ENCODE measurements at places on chromosomes 7 and 10.

GRCh38 chr7:127911968-127912511 lies 119.2 kb downstream of the LRRC4 start:
- DNase-seq, result no peak

DNA sequence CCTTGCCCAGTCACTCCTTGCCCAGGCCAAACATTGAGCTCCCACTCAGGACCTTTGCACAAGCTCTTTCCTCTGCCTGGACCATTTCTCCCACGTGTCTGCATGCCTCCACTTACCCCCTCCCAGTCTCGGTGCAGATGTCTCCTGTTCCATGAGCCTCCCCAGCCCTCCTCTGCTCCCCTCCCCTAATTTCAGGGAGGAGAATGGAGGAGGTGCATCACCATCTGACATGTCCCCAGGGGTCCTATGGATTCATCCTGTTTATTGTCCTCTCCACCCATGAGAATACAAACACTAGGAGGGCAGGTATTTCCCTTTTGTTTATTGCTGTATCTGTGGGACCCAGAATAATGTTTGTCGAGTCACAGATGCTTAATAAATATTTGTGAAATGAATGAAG lies 8.6 kb upstream of the GRID2IP start:
- no peak for DNase-seq

GRCh38 chr10:70810967-70811366 lies 4.8 kb upstream of the SGPL1 start:
- no peak for DNase-seq

DNA sequence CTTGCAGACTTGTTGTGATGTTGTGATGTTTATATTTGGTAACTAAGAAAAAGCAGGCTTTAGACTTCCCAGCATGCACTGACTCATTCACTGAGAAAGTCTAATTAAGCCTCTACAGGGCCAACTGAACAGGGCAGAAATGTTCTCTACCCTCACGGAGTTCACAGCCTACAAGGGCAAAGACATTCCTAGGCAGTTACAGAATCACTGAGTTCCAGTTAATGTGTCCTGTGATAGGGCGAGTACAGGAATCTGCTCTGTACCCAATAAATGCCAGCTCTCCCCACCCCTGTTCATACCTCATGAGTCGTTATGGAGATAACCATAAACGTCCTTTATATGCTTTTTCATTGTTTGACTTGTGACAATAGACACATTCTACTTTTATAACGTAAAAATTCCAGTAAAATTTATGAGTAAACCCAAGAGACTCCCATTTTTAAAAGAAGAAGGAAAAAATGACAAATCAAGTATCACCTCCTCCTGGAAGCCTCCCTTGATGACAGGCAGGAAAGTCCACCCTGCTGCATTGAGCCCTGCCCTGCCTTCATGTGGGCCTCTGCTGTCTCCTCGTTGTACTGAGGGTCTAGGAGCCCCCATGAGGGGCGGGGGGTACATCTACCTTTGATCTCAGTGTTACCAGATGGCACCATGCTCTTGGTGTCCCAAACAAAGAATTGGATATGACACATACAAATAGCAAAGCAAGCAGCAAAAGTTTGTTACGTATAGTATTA lies 14.3 kb downstream of the MUC12 start:
- no peak for DNase-seq

- no peak for DNase-seq
These were observed 282.5 kb downstream of the GALNT17 start for GRCh38 chr7:71414490-71414889.

DNA sequence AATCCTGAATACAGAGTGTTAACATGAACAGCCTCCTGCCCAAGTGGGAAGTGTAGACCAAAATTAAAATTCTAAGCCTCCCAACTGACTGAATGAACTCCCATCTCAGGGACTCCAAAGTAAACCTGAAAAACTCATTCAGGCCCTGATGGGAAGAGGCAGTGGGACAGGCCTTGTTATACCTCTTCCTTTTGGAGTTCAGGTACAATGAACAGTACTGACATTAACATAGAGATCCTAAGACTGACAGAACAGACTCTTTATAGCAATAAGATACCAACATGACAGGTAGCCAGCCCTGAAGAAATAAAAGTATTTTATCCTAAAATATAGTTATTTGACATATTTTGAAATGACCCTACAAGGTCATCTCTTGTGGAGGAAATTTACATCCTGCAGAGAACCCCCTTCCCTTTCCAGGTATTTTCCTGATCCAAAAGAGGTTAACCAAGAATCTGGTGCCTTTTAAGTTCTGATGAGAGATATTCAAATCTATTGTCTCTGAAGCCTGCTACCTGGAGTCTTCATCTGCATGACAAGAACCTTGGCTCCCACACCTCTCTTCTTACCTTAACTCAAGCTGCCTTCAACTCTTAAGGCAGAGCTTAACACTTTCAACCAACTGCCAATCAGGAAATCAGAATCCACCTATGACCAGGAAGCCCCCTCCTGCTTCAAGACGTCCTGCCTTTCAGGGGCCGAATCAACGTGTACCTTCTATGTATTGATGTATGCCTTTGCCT lies 103.3 kb upstream of the PFKP start:
- DNase-seq, result no peak

GRCh38 chr10:79563426-79563825 lies 3.2 kb upstream of the SFTPA2 start:
- DNase-seq, result no peak

GRCh38 chr10:98357194-98357822 lies 57.7 kb downstream of the PYROXD2 start:
- DNase-seq, result no peak

- DNase-seq, result no peak
These were observed 49.4 kb downstream of the GTF2IRD1 start for GRCh38 chr7:74503061-74503460.

GRCh38 chr10:14775656-14776055 lies 959 bp upstream of the FAM107B start:
- DNase-seq, result no peak

DNA sequence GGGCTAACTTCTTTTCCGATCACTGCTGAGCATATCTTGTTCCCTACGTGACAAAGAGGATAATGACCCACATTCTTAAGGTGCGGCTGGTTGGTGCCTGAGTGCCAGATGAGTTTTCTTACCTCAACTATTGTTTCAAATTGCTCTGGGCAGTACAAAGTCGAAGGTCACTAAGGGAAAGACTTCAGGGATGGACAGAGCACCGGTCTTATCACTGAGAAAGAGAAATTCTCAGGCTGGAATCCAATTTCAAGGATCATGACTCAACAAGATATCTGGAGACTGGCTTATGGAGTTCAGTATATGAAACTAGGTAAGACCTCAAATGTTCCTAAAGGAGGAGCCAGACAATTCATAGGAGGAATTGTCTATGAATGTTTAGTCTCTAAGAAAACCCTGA lies 780.3 kb downstream of the SUGCT start:
- DNase-seq, result no peak

- no peak for DNase-seq
These were observed 138.7 kb upstream of the PRR15 start for GRCh38 chr7:29424984-29425309.

DNA sequence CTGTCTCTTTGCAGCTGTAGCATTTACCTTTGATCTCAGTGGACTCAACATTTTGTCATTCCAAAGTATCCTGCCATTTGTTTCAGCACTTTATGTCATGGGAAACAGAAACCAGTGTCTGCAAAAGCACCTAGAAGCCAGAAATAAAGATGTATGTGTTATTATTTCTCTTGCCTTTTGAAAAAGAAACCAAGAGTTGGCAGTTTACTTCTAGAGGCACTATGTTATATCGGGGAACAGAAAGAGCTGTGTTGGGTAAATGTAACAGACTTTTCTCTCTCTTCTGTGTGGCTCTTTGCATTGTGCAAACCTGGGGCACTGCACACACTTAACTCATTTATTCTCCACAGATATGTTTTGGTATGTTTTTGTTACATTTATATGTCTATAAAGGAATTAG lies 36.7 kb downstream of the ZNF138 start:
- DNase-seq, result no peak

DNA sequence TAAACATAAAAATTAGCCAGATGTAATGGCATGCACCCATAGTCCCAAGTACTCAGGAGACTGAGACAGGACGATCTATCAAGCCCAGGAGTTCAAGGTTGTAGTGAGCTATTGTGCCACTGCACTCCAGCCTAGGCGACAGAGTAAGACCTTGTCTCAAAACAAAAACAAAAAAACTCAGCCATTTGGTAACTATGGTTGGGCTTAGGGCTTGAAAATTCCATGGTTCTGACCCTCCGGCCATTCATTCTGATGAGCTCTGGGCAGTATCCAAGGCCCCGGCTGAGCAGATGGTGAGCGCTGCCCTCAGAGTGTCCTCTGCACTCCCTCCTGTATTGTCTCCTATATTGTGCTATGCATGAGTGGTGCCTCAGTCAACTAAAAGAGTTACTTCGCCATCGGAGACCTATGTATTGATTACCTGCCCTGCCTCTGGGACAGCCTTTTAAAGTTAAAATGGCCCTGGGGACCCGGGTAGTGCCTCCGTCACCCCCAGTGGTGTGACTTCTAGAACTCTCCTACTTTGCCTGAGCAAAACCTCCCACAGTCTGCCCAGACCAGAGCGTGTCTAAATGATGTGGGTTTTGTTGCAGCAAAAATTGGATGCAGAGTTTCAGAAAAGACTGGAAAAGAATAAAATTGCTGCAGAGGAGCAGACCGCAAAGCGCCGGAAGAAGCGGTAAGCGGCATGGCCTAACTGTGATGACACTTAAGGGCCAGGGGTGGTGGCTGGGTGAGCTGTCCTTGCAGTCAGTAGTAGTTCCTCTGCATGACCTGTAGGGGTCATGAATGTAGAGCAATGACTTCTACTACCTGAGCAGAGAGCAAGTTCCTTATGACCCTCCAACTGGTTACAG lies 8.1 kb downstream of the PRKRIP1 start:
- DNase-seq, result no peak

DNA sequence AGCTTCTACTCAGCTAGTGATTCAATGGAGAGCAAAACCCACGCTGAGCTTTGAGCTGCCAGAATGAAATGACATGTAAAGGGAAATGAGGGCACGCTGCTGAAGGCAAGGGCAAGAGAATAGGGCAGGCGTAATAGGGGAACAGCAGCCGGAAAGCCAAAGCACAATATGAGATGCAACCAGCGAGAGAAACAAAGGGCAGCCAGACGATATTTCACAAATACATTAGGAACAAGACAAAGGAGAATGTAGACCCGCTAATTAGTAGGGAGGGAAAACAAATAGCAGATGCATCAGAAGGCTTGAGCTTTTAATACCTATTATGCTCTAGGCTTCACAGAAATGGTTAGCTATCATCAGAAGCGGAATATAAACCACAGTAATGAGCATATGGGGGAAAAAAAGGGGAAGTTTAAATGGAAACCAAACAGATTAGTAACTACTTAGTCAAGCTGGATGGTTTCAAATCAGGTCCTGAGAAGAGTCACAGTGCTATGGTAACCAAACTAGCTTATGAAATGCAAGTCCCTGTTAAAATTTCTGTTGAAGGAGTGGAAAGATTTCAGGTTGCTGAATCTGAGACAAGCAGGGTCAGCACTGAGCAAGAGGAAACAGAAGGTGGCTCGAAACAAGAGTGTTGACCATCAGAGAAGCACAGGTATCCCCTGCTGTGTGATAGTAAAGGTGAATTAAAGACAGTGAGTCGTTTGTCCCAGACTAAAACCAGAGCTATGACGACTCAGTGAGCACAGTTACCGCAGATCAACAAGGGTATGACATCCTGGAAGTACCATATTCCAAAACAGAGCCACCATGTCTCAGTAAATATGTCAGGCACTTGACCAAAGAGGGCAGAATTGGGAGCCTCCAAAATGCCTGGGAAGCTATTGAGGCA lies 496.9 kb upstream of the CELF2 start:
- no peak for DNase-seq

DNA sequence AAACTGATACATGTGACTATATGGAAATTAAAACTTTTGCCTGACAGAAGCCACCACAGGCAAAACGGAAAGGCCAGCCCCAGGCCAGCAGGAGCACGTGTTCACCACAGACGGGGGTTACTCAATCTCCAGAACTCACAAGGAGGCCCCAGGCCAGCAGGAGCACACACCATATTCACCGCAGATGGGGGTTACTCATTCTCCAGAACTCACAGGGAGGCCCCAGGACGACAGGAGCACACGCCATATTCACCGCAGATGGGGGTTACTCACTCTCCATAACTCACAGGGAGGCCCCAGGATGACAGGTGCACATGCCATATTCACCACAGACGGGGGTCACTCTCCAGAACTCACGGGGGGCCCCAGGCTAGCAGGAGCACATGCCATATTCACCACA lies 61.5 kb downstream of the NKX6-2 start:
- DNase-seq, result no peak

GRCh38 chr7:136859803-136860202 lies 8.6 kb upstream of the CHRM2 start:
- no peak for DNase-seq

DNA sequence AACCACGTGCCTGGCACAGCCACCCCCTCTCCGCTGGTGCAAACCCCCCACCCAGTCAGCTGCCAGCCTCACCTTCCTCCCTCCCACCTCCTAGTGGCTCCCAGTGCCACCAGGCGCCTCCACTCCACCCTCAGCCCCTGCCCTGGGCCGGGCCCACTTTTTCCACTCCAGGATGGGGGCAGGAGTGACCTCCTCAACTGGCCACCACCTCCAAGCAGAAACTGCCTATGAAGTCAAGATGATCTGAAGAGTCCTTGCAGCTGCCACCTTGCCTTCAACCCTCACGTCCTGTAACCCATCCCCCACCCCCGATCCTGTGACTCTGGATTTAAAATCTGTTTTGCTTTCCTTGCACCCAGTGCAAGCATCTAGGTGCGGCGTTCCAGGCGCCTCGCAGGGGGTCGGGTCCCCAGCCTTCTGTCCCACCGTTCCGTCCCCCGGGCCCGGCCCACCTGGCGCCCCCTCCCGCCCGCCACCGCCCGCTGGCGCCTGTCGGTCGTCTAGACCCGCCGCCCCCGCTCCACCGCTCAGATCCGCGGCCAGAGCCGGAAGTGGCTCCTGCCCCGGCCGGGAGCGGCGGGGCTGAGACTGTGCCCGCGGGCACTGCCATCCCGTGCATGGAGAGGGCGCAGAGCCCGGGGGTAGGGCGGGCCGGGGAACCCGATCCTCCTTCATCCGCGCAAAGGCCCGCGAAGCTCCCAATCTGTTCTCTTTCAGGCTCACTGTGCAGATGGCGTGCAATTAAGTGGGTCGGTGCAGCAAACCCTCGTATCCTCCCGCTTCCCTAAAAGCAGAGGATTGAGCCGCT lies 51.2 kb upstream of the GTF2I start:
- no peak for DNase-seq

DNA sequence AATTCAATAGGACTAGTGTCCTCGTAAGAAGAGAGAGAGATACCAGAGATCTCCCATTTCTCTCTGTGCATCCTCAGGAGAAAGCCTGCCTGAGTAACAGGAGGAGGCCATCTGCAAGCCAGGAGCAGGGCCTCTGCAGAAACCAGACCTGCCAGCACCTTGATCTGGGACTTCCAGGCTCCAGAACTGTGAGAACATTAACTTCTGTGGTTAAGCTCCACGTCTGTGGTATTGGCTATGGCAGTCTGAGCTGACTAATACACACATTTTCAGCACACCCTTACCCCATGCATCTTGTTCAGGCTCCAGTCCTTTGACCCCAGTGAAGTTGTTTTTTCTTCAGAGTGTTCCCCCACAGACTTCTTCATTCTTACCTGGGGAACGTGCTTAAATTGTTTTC lies 3.1 kb upstream of the CRTAC1 start:
- DNase-seq, result no peak
